ENCODE measurements at places on chromosomes 5 and 9.

- H3K4me3 ChIP-seq: no peak overlapping the region
- no peaks in the 10 kb centered on the region for H3K4me1 ChIP-seq
- no peak overlapping the region for H3K27ac ChIP-seq
- no peak for DNase-seq
Measured at GRCh38 chr9:124688238-124688904, 82.7 kb downstream of the NR6A1 start.

GRCh38 chr5:114898602-114899001 lies 271.1 kb downstream of the TRIM36 start:
- H3K36me3 ChIP-seq: no peaks in the 10 kb centered on the region
- no peaks in the 10 kb centered on the region for H3K27me3 ChIP-seq
- H3K4me1 ChIP-seq: no peaks in the 10 kb centered on the region
- DNase-seq: no peak

DNA sequence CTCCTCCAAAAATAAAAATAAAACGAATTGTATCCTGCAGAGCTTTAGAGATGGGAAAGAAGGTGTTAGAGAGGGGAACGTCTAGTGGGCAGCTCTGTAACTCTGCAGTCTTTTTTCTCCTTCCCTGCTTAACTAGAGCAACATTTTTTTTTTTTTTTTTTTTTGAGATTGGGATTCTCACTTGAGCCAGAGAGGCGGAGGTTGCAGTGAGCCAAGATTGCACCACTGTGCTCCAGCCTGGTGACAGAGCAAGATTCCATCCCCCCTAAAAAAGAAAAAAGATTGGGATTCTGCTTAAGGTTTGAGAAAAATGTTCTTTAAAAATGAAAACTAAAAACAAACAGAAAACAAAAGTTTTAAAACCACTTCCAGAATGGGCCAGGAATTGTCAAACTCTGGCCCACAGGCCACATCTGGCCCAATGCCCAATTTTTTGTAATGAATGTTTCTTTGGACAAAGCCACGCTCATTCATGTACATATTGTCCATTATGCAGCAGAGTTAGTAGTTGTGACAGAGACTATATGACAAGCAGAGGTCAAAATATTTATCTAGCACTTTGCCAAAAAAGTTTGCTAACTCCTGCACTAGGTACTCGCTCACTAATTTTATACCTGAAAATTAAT lies 98.5 kb downstream of the ZCCHC7 start:
- peaks cover 8% of the 10 kb centered on the region for H3K4me1 ChIP-seq
- no peaks in the 10 kb centered on the region for H3K36me3 ChIP-seq
- H3K4me3 ChIP-seq: no peak overlapping the region
- no peaks in the 10 kb centered on the region for H3K27me3 ChIP-seq

- DNase-seq: no peak
- H3K4me3 ChIP-seq: peak overlapping the region; percentile 93
- no peaks in the 10 kb centered on the region for H3K36me3 ChIP-seq
- H3K27ac ChIP-seq: peak overlapping the region; percentile 96
- peaks cover 61% of the 10 kb centered on the region for H3K4me1 ChIP-seq
Measured at GRCh38 chr9:70257502-70257901, 1.3 kb upstream of the SMC5 start.

- H3K4me3 ChIP-seq: no peak overlapping the region
- H3K27ac ChIP-seq: no peak overlapping the region
- DNase-seq: no peak
- no peaks in the 10 kb centered on the region for H3K27me3 ChIP-seq
- no peaks in the 10 kb centered on the region for H3K4me1 ChIP-seq
Measured at GRCh38 chr5:97276474-97277120, 93.5 kb upstream of the RIOK2 start.

- no peaks in the 10 kb centered on the region for H3K27me3 ChIP-seq
- H3K36me3 ChIP-seq: no peaks in the 10 kb centered on the region
- peaks cover 5% of the 10 kb centered on the region for H3K4me1 ChIP-seq
- H3K4me3 ChIP-seq: no peak overlapping the region
- no peak overlapping the region for H3K27ac ChIP-seq
Measured at GRCh38 chr5:58075907-58076306, 384.0 kb downstream of the PLK2 start.

GRCh38 chr5:8824371-8824770 lies 721.5 kb downstream of the SEMA5A start:
- H3K4me1 ChIP-seq: peaks cover 7% of the 10 kb centered on the region
- H3K36me3 ChIP-seq: no peaks in the 10 kb centered on the region
- H3K27ac ChIP-seq: no peak overlapping the region
- no peaks in the 10 kb centered on the region for H3K27me3 ChIP-seq
- H3K4me3 ChIP-seq: no peak overlapping the region

- no peak overlapping the region for H3K4me3 ChIP-seq
- peak overlapping the region; percentile 87 for H3K27ac ChIP-seq
- peaks cover 51% of the 10 kb centered on the region for H3K4me1 ChIP-seq
Measured at GRCh38 chr9:97517331-97518089, 16.0 kb downstream of the TMOD1 start.

DNA sequence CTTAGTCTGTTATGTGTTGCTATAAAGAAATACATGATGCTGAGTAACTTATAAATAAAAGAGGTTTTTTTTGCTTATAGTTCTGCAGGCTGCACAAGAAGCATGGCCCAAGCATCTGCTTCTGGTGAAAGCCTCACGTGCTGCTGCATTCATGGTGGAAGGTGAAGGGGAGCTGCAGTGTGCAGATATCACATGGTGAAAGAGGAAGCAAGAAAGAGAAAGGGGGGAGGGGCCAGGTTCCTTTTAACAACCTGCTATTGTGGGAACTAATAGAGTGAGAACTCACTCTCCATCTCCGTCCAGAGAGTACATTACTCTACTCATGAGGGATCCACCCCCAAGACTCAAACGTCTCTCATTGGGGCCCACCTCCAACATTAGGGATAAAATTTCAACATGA lies 12.5 kb upstream of the PARP8 start:
- H3K27me3 ChIP-seq: no peaks in the 10 kb centered on the region
- no peaks in the 10 kb centered on the region for H3K36me3 ChIP-seq
- H3K4me3 ChIP-seq: no peak overlapping the region

Measured in vagina (tissue), 2 donors.